ENCODE measurements at places on chromosomes 2 and 18.

DNA sequence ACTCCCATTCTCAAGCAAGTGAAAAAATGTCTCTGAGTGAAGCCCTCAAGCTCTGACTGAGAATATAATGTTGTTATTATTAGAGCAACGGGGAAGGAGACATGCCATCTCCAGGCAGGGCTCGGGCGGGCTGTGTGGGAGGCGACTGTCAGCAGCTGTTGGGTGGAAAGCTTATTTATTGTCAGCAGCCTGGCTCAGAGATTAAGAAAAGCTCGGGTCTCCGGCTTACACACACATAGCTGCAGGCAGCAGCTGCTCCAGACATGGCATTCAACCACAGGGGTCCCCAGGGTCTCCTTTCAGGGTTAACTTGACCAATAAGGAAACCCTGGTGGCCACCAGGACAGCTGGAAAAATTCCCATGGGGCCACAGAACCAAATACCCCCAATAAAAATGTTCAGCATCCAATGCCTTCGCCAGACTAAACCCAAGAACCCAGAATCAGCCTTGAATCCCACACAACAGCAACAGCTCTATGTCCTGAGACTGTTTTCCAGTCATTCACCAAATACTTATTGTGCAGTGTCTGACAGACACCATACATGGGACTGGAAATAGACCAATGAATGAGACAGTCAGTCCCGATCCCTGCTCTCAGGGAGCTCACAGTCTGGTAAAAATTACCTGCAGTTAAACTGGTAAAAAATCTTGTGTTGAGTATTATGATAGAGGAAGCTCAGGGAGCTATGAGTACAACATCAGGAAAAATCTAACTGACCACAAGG is 70.5 kb upstream of the RTN4 start:
- DNase-seq = no peak

GRCh38 chr2:68690851-68691250 is 43.8 kb upstream of the ARHGAP25 start:
- DNase-seq = no peak

GRCh38 chr18:33745151-33745795 is 167.3 kb downstream of the ASXL3 start:
- no peak for DNase-seq

GRCh38 chr2:223941579-223942277 is 3.4 kb downstream of the WDFY1 start:
- DNase-seq = peak; percentile 42

GRCh38 chr18:66346833-66347588 is 256.9 kb downstream of the CDH19 start:
- DNase-seq = no peak

DNA sequence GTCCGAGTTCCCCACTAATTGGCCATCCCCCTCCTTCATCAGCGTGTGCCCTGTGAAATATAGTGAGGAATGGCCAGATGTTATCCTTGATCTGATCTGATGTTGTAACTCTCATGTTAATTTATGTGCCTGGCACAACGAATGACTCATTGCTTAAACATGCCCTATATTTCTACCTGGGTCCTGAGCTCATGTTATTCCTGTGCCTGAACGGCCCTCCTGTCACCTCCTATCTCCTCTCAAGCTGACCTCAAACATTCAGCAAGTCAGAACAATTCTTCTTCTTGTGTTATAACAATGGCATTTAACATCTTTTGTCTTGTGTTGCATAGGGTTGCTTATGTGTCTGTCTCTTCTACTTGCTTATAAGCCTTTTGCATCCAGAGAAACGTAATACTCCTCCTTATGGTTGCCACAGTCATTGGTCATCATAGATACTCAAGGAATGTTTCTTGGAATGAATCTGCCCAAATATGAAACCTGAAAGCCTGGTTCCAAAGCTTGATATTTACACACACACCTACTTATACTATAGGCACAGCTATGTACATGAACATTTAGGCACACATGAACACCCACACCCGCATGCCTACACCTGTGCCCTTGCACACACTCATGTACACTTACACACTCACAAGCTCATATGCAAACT is 80.2 kb upstream of the PHLPP1 start:
- no peak for DNase-seq

GRCh38 chr2:101132202-101132601 is 19.0 kb downstream of the TBC1D8 start:
- DNase-seq = no peak

GRCh38 chr2:72965770-72966450 is 48.6 kb downstream of the EMX1 start:
- DNase-seq = no peak

- DNase-seq = no peak
Observed at GRCh38 chr18:38035193-38035592, 469.6 kb upstream of the CELF4 start.

DNA sequence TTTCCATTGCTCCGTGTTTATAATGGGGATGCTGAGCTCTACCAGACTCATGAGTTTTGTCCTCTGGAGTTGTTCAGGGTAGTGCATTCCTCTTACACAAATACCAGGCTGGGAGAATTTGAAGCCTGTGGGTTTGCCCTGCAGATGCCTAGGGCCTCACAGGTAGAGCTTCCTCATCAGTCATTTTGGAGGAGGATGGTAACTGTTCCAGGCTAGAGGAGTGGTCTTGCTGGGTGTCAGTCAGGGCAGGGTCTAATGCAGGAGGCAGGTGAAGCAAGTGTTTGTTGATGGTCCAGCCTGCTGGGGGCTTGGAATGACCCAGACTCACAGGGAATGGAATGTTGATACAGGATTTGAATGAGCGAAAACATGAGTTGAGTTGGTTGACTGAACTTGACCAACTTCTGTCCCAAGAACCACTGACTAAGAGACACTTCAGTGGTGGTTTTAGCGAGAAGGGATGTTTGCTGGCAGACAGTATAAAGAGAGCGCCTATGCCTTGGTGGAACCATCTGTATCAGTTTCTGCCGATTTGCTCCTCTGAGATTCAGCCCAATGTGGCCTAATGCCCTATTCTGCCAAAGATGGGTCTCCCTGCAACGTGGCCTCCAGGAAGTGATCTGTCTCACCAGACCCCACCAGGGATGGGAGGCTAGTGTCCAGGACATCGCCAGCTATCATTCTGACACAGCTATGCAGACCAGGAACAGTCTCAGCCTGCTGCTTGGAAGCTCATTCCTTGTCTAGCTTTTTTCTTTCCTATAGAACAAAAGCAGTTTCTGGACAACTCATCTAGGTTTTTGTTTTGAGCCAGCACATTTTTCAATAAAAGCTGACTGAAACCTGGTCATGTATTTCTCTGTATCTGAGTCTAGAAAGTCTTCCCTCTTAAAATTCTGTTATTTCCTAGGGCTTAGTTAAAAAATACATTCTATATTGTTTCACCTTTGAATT is 9.3 kb downstream of the IL1R2 start:
- no peak for DNase-seq

DNA sequence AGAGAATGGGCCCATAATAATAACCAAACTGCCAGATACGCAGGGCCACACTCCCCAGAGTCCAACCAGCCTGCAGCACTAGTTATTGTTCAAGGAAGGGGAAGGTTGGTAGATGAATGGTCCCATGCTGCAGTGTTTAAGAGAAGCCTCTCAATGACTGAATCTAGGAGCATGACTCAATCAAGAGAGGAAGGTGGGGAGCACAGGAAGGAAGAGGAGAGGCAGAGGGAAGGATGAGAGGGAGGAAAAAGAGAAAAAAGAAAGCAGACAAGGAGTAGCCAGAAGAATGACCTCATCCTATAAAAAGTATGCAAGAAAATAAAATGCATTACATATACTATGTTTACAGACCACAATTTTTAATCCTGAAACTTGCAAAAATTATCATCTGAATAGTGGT is 174.5 kb downstream of the TCF4 start:
- peak; percentile 75 for DNase-seq

DNA sequence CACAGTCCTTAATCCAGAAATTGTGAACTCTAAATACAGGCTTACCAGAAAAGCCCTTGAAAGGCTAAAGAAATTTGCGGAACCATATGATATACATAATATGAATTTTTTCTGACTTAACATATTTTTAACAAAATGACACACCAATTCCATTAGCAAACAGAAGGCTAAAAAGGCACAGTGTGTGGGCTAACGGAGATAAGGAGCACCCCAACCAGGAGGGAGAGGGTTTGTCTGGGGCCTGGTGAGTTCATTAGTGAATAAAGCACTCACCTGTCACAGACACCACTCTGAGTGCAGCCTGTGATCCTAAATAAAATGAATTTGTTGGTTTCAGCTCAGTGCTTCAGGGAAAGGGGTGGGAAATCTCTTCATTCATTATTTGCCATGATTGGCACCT is 2.7 kb upstream of the FECH start:
- no peak for DNase-seq

GRCh38 chr18:40075616-40076015 is 1879.4 kb upstream of the PIK3C3 start:
- no peak for DNase-seq

DNA sequence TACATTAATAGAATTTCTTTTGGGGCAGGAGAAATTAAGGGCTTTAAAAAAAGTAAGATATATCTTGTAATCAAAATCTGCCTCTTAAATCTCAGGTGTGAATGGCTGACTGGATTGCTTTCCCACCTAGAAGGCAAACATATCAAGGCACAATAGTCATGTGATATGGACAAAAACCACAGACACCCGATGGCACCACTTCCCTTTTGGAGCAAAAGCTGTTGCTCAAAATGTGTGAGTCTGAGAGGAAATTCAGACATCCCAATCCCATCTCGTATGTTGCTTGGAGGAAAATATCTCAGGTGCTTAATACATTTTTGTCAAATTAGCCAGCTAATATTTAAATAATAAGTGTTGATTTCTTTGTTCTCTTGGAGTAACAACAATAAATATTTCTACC is 120.7 kb downstream of the KCNF1 start:
- no peak for DNase-seq

DNA sequence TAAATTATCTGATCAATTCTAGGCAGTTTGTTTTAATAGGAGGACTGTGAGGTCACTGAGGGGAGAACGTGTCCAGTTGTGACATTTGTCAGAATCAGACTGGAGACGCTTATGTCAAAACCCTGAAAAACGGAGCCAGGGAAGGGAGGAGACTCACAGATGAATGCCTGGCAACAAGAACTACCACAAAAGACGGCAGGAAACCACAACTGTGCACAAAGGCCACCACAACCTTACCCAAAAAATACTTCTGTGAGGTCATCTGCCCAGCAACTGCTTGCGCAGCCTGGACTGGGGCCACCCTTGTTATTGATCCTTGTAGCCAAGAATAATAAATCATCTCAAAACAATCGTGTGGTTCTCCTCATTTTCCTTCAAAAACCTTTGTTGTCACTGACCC is 173.0 kb upstream of the ALKAL2 start:
- no peak for DNase-seq

- peak; percentile 6 for DNase-seq
Observed at GRCh38 chr2:163558251-163559021, 177.4 kb downstream of the FIGN start.

DNA sequence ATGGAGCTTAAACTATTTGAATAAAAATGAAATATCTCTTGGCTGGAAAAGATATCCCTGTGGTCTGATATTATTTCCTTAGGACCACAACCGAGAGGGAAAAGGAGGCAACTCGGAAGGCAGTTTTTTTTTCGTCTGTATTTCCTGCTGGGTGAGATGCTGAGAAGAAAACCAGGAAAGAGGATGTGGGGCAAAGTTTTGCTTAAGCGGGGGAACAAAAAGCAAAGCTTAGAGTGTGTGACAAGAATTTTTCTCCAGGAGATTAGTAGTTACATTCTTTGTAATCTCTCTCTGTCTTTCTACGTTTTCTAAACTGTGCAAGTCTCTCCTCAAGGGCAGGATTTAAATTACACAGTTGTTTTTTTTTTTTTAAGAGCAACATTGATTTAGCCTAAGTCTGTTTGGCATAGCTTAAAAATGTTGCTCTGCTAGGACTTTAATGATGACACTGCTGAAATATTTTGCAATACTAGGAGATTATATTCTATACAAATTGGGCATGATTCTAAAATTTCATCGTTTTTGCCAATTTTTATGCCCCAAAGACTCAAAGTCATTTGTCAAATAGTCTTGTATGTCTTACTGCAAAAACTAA is 258.5 kb downstream of the KCNS3 start:
- no peak for DNase-seq

DNA sequence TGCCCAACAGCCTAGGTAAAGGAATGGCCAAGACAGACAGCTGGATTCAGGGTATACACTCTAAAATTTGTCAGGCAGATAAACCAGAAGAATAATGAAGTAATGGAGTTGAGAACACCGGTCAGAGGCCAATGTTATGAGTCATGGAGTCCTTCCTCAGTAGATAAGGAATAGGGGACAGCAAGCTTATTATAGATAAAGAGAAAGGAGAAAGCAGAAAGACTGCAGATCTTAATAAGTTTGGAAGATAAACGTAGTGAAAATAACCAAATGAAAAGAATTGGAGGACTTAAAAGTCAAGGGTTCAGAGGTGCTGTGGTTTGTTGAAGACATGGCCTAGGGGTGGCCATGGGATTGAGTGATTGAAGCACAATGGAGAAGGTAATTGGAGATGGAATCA is 63.5 kb upstream of the NFE2L2 start:
- peak; percentile 66 for DNase-seq

- no peak for DNase-seq
Observed at GRCh38 chr2:67544286-67544685, 147.2 kb downstream of the ETAA1 start.

DNA sequence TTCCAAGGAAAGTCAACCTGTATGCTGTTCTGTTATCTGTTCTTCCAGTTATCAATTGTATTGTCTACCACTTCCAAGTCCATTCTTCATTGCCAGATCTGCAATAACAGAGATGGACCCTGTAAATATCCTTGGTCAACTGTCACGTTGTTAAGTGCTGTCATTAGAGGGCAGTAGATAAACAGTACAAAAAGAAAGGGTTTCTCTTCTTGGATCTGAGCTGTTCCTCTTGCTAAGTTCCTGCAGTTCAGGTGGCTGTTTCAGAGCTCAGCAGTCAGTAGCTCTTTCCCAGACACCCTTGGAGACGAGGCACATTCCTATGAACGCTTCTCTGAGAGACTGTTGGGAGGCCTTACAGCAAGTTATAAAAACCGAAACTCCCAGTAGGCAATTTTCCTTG is 957.1 kb upstream of the CHAC2 start:
- peak; percentile 35 for DNase-seq

GRCh38 chr18:26772691-26773090 is 92.8 kb downstream of the AQP4 start:
- no peak for DNase-seq

- no peak for DNase-seq
Observed at GRCh38 chr2:23093513-23093912, 291.5 kb upstream of the KLHL29 start.

GRCh38 chr2:19484736-19485135 is 126.3 kb upstream of the OSR1 start:
- no peak for DNase-seq

- no peak for DNase-seq
Observed at GRCh38 chr18:13223311-13224143, 5.0 kb downstream of the LDLRAD4 start.

GRCh38 chr2:141490886-141491285 is 639.9 kb downstream of the LRP1B start:
- DNase-seq = no peak

- DNase-seq = no peak
Observed at GRCh38 chr2:7440977-7441376, 523.8 kb downstream of the RNF144A start.

- DNase-seq = no peak
Observed at GRCh38 chr2:165682546-165682945, 111.5 kb downstream of the GALNT3 start.

- DNase-seq = peak; percentile 43
Observed at GRCh38 chr18:24176727-24177416, 38.0 kb downstream of the CABYR start.

All from endothelial cell of umbilical vein (primary cell).